ENCODE measurements at places on chromosomes 2 and 18.

DNA sequence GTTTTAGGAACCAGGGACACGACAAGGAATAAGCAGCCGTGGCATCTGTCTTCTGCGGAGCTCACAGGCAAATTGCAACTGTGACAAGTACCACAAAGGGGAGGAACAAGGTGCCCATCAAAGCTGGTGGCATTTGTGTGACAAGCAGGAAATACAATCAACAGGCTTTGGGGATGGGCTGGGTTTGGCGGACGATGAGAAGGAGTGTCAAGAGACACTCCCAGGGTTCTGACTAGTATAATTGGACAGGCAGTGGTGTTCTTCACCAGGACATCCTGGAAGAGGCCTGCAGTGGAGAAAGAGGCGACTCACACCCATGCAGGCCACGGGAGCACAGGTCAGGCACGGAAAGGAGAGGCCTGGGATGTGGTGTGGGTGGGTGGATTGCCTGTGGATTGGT, 14.2 kb upstream of the SPATA3 start:
- DNase-seq: peak; percentile 9

GRCh38 chr18:28399781-28400362, 222.9 kb upstream of the CDH2 start:
- DNase-seq: no peak

DNA sequence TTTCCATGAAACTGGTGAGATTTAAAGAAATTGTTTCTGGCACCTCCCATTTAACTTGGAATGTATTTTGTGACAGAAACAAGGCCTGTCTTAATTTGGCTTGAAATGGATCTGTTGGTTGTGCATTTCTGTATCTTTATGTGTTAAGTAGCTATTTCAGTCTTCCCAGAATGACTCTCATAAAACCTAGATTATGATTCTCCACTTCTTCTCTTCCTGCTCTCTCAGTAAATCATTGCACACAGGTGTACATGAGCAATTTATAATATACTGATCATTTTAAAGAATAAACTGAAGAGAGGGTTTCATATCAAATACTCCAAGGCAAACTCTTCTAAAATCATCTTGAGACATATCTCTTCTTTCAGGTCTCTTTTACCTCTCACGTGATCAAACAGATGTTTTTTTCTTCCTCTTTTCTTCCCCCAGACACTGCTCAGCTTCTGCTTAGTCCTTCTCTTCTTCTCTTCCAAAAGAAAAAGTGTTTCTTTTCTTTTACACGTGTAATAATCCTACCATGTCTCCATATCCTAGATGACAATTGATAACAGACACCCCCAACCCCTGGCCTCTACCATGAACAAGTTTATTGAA, 112.0 kb downstream of the PPP1R1C start:
- DNase-seq: no peak

DNA sequence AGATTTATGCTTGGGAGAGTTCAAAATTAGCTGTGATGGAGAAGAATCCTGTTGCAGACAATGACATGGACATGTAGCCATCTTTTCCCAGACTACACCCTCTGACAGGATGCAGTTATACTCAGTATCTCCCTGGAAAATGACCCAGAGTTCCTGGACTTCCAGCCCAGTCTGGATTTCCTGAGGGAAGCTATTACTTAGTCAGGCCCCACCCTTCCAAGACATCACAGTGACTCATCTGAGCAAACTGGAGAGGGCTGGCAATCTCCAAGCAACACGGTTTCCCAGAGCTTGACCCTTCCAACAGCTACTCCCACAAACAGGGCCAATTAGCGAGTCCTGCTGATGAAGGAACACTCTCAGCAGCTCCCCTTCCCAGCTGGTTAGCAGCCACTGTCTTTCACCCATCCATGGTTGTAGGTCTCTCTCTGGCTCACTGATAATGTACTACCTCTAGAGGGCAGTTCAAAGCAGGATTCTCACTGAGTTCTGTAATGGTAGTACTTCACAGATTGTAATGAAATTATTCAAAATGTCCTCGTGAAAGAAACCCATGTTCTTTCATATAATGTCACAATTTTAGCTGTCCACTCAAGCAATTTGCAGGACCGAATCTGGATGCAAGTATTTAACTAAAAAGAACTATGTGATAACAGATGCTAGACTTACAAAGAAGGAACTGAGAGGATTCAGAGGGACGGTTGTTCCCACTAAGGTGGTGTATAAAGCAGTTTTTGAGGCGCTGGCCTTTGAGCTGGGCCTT, 110.2 kb downstream of the MDH1 start:
- peak; percentile 93 for DNase-seq

GRCh38 chr2:104919127-104919526, 65.2 kb downstream of the POU3F3 start:
- peak; percentile 61 for DNase-seq

GRCh38 chr2:26636935-26637334, 4.2 kb downstream of the CIB4 start:
- no peak for DNase-seq

- no peak for DNase-seq
These were observed 493.8 kb downstream of the NRXN1 start for GRCh38 chr2:50538147-50538546.

- DNase-seq: peak; percentile 14
These were observed 43.6 kb upstream of the SLC14A2 start for GRCh38 chr18:45571714-45572113.

DNA sequence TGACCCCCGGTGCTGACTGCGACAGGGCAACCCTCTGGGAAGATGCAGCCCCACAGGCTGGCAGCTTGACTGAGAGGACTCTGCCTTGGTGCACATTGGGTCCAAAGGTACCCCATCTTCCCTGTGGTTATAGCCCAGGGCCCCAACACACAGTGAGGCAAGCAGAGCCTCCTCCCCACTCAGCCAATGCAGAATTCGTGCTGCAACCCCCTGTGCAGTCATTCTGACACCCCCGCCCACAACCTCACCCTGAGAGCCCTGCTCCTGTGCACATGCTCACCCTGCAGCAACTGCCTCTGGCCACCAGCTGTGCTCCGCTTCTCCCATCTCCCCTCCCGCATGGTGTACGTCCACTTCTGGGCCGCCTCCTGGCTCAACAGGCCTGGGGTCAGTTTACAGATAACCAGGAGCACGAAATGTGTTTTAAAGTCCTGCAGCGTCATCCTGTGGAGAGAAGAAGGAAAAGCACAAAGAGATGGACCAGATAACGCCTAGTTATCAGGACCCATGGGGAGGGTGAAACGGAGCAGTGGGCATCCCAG, 24.4 kb downstream of the CAPN14 start:
- DNase-seq: no peak

DNA sequence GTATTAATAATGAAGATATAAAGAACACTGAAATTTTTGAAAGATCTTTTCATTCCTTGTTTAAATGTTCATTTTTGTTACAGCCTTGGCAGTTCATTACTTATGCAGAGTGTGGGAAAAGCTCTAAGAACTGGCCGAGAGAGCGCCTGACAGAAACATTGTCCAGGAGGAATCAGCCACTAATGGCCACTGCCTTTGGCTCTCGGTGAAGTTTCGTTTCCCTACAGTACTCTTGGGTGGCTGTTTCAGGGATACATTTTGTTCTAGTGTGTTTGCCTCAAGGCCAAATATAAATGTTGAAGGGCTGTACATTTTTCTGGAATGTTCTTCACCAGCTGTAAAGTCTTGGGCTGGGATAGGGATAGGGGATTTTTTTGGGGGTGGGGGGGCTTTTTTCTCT, 10.7 kb downstream of the SPTBN1 start:
- no peak for DNase-seq

DNA sequence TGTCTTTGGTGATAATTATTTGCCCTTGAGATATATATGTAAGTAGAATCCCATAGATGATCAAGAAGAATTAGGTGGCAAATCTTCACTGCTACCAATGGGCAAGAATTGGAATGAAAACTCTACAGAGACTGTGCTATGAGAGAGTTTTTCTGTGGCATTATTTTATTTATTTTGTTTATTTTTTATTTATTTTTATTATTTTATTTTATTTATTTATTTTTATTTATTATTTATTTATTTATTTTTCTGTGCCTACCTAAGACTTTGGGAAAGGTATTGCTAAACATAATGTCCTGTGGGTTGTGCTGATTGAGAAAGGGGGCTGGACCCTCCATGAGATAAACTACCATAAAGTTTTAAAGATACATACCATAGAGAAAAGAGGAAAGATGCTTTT, 16.6 kb upstream of the NR4A2 start:
- DNase-seq: no peak

DNA sequence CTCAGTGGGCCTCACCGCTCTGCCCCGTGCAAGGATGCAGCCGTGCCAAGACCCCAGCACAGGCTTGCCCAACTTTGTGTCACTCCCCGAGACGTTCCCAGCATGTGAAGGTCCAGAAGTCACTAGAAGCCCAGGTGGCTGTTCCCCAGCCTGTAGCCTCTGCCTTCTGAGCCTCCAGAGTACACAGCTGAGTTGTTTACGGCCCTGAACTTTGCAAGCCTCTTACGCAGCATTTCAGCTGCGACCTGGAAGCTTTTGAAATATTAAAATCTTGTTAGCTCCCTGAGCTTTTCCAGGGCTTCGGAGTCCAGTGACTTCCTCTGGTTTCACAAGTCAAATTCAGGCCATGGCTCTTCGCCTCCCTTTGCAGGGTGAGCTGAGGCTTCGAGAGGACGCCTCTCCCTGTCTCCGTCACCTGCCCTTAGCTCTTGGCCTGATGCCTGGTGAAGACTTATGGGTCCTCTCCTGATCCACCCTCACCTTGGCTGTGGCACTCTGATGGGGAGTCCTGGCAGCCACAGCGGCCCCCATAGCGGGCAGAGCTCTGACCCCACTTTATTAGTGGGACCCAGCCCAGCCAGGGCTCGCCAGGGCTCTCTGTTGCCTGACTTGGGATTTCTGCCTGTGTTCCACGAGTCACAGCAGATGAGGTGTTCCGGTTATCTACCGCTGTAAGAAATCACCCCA, 76.5 kb upstream of the HPCAL1 start:
- DNase-seq: no peak

DNA sequence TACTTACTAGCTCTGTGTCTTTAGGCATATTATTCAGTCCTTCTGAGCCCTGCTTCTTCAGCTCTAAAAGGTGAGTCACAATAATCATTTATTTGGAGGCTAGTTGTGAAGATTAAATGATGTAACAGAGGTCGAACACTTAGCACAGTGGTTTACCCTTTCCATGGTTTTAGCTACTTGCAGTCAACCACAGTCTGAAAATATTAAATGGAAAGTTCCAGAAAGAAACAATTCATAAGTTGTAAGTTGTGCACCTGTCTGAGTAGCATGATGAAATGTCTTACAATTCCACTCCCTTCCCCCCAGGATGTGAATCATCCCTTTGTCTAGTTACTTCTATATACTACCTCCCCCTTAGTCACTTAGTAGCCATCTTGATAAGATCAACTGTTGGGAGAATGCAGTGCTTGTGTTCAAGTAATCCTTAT, 217.6 kb upstream of the THUMPD2 start:
- DNase-seq: peak; percentile 91

DNA sequence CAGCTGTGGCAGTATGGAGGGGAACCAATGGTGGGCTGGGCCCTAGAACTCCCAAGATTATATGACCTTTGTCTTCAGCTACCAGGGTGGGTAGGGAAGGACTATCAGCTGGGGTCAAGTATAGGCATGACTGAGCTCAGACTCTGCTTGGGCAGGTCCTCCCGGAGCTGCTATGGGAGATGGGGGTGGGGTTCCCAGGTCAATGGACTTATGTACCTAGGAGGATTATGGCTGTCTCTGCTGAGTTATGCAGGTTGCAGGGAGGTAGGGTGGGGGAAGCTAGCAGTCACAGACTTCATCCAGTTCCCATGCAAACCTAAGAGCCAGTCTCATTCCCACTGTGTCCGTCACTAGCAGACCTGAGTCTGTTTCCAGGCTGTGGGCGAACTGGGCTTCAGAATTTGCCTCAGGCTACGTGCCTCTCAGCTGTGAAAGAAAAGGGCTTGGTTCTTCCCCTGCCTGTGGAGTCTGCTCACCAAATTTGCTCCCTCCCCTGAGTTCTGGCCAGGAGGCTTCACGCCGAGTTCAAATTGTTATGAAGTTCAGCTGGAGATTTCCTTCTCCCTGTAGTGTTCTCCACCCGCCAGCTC, 985.8 kb upstream of the NRXN1 start:
- DNase-seq: no peak

DNA sequence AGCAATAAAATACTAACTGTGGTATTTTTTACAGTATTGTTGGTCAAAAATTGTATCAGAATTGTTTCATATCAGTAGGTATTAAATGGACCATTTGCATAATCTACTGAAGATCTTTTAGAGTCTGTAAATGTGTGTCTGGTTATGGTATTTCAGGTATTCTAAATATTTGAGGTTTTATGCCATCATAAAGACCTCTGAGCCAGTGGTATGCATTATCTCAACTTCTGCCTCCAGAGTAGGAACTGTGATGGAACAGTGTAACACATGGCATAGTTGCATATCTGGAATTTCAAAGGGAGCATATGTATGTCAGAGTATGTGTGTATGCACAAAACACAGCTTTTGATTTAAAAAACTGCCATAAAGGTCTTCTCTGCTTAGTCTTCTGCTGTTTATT, 15.4 kb downstream of the GREB1L start:
- DNase-seq: peak; percentile 60

DNA sequence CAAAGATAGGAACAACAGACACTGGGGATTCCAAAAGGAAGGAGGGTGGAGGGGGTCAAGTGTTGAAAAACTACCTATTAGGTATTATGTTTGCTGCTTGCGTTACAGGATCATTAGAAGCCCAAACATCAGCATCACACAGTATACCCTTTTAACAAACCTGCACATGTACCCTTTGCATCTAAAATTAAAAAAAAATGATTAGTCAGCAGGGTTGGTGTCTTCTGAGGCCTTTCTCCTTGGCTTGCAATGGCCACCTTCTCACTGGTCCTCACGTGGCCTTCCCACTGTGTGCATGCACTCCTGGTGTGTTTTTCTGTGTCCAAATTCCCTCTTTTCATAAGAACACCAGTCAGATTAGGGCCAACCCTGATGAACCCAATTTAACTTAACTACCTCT, 5.6 kb upstream of the IMPA2 start:
- DNase-seq: no peak

GRCh38 chr18:23994361-23994902, 20.1 kb upstream of the TTC39C start:
- DNase-seq: peak; percentile 89

- peak; percentile 32 for DNase-seq
These were observed 490 bp downstream of the NDUFS1 start for GRCh38 chr2:206158563-206159345.

DNA sequence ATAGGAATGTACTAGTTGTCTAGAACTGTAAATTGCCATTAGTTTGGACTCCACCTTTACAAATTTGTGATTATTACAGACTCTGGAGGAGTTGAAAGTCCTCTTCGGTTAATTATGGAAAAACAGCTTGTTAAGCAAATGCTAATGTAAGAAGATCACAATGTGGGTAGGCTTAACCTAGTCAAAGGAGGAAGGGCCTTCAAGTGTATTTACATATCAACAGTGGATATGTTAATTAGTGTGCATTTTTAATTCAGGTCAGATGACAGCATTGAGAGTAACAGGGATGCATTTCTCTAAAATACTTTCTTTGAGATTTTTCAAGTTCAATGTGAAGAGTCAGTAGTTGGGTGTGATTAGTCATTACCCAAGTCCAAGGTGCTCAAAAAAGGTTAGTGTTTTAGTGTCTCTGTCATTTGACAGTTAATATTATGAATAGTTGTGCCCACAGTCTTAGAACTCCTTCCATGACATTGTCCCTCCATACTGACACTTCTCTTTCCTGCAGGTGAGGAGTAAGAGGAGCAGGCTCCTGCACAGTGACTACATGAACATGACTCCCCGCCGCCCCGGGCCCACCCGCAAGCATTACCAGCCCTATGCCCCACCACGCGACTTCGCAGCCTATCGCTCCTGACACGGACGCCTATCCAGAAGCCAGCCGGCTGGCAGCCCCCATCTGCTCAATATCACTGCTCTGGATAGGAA, 28.0 kb downstream of the CD28 start:
- DNase-seq: no peak

- DNase-seq: no peak
These were observed 1377.6 kb upstream of the PIK3C3 start for GRCh38 chr18:40577239-40577980.
